G401 (cell line): ENCODE measurements at places on chromosomes 1 and 21. TPM values are rescaled to one million over a fixed set of nuclear protein-coding genes. Genes with fewer than 3 reads are reported as not detected.

Gene SERPINC1
- total RNA-seq: not detected in 2 replicates

DNA sequence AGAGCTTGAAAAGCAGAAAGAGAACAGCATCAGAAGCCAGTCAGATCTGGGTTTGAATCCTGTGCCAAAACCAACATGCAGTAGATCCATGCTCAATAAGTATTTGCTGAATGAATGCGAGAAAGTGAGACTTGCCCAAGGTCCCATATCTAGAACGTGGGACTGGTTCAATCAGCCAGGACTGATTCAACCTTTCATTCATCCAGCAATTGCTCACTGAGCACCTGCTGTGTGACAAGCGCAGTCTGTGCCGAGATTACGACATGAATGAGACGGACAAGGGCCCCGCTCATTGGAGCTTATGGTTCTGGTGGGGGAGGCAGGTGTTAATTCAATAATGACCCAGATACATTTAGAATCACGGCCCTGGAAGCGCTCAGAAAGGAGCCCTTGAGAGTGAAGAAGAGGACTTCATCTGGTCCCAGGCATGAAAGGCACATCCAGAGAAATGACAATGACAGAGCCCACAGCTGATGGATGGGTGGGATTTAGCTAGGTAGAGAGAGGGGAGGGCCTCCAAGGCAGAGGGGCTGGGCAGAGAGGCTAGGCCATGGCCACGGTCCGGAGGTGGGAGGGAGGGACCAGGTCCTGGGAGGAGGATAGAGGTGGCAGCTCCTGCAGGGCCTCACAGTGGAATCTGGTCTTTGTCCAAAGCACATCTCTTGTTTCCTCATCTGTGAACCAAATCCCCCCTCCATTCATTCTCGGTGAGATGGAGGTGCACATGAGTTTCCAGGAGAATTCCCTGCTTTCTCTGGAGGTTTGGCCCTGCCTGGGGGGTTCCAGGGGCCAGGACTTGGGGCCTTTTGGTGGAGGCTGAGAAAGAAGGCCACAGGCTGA, 4.2 kb upstream of the FAM131C start:
- DNase-seq: peak; percentile 72

DNA sequence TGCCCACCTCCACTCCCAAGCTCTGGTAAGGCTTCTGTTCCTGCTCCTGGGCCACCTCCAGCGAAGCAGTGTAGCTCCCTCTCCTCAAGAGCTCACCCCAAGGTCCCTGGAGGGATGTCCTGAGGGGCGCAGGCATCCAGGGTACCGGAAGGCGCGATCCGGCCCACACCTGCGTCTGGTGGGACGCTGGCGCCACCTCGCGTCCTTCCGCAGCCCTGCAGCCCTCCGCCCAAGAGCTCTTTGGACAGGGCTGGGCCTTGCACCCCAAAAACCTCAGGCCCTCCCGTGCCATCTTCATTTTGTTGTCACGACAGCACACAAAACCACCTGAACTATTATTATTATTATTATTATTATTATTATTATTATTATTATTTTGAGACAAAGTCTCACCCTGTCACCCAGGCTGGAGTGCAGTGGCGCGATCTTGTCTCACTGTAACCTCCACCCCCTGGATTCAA, 49.2 kb upstream of the PAX7 start:
- DNase-seq: peak; percentile 67

DNA sequence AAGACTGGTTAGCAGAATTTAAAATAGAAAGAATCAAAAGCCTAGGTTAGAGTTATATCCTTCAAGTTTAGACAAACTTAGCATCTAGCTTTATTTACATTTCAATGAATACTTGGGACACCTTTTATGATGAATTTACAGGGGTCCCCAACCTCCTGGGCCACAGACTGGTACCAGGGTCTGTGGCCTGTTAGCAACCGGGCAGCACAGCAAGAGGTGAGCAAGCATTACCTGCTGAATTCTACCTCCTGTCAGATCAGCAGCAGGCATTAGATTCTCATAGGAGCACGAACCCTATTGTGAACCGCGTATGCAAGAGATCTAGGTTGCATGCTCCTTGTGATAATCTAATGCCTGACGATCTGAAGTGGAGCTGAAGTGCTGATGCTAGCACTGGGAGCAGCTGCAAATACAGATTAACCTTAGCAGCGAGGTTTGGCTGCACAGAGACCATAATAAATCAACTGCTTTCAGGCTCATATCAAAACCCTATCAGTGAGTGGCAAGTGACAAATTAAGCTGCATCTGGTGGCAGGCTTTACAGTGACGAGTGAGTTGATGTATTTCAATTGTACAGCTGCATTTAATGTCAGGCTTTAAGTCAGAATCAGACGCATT, 82.0 kb downstream of the UCHL5 start:
- DNase-seq: no peak

GRCh38 chr1:150561974-150562445, 12.8 kb downstream of the ADAMTSL4 start:
- peak; percentile 93 for DNase-seq

DNA sequence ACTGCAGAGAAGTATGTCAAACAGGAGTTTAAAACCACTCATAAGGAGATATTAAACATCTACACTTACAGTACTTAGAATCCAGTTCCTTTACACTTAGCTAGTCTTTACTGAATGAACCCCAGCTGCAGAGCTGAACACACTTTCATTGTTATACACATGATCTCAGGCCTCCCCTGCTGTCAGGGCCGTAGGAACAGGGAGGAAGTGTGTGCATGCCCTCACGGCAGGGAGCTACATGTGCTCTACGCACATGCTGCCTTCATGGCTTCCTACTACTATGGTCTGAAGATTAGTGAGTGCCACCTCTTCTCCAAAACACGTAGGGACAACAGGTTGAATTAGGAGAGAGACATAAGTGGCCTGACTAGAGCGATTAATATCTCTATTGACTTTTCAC, 191.5 kb downstream of the SIPA1L2 start:
- no peak for DNase-seq
